ENCODE measurements at places on chromosomes 2 and 18.

DNA sequence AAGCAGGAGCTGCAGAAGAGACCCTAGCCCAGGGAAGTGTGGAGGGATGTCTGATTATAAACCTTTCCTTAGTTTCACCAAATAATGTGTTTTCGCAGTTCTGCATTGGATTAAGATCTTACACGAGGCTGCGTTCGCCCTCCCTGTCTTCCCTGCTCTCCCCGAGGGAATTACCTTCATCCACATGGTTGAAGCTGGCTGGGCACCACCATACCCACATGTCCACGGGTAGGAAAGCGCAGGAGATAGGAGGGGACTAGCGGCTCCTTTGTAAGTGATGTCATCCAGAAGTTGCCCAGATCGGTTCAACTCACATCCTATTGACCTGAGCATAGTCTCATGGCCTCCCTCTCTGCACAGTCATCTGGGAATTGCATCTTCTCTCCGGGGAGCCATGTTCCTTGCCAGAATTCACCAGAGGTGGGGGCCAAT, 1.1 kb downstream of the TTL start:
- DNase-seq: no peak

- DNase-seq: no peak
These were observed 56.6 kb upstream of the SLC1A4 start for GRCh38 chr2:64932371-64933216.

DNA sequence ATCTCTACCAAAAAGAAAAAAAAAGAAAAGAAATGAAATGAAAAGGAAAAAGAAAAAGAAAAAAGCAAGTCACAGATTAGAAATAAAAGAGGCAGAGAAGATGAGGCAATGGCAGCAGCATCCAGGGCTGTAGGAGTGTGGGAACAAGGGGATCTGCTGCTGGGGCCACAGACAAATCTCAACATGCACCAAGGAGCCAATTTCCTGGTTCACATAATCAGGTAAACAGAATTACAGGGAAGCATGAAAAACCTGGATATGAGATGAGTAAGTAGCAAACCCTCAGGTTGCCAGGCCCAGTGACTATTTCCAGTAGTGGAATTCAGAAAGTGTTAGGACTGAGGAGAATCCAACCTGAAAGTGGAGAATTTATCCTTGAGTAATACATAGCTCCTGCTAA, 77.4 kb upstream of the ARHGAP28 start:
- DNase-seq: no peak

GRCh38 chr18:36392164-36392978, 94.9 kb downstream of the FHOD3 start:
- no peak for DNase-seq

DNA sequence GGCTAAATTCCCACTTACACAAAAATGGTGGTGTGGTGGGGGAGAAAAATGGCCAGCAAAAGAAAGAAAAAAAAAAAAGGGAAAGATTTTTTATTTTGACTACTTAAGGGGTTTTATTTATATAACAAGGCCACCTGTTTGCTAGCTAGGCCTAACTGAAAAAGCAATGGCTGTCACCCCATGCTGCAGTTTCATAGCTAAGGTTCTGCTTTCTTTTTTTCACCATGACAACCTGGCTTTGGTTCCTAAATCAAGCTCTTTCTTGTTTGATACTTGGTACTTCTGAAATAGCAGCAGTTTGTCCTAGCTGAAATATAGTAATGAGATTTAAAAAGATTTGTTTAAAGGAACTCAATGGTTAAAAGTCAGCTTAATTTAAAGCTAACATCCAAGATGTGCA, 433.2 kb upstream of the MEX3C start:
- no peak for DNase-seq

DNA sequence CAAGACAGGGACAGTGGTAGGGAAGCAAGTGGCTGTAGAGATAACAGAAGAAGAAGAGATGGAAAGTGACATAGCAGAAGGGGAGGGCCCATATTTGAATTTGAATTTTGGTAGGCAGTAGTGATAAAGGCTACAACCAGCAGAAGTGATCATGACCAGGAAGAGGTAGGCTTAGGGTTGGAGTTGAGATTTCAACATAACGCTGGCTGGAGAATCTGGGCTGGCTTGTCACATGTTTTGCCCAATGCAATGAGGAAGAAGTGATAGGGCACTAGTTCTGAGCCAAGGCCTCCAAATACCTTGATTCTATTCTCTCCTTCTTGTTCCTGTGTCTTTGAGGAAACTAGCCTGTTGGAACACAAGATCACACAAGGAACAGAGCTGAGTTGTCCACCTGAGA, 69.4 kb downstream of the SCG2 start:
- no peak for DNase-seq

DNA sequence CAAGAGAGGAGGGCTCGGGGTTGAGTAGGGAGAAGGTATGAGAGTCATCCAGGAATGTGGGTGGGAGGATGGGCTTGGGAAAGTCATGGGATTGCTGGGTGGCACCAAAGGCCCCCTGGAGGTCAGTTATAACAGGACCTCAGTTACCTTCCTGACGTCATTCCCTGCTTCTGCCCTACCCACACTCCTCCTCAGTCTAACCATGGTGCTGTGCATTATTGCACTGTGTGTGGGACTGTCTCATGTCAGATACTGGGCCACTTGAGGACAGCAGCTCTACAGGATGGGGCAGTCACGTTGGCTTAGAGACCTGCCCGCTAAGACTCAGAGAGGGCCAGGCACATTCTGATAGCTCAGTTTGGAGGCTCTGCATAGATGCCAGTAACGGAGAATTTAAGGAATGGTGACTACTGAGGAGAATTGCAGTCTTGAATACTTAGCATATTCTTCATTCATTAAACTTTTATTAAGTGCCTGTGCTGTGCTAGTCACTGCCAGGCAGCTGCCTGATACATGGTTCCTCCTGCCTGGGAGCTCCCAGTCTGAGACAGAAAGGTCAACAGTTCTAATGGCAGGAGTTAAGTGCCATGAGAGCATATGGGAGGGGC, 90.5 kb downstream of the LAMA3 start:
- no peak for DNase-seq

- DNase-seq: no peak
These were observed 21.9 kb downstream of the NEMP2 start for GRCh38 chr2:190512539-190513095.

GRCh38 chr2:171824086-171824485, 70.0 kb downstream of the SLC25A12 start:
- DNase-seq: no peak

DNA sequence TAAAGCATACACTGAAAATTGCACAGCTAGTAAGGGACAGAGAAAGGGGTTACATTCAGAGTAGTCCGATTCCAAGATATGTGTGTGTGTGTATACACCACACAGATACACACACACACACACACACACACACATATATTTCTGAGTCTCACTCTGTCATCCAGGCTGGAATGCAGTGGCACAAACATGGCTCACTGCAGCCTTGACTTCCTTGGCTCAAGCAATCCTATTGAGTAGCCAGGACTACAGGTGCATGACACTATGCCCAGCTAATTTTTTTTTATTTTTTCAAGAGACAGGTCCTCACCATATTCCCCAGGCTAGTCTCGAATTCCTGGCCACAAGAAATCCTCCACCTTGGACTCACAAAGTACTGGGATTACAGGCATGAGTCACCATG, 68.1 kb upstream of the ITPRID2 start:
- DNase-seq: no peak

Data from stimulated activated CD4-positive, alpha-beta T cell treated with anti-CD3 and anti-CD28 coated beads, Interleukin-15, amount 100 ng/mL, for 48 hours (primary cell).